Hair follicular keratinocyte (primary cell): ENCODE measurements at places on chromosomes 1 and 21. TPM values are rescaled to one million over a fixed set of nuclear protein-coding genes. Genes with fewer than 3 reads are reported as not detected.

Gene KMO
- total RNA-seq, result under 0.01 TPM in 1 of 2 replicates, not detected in the other

Gene DEPDC1
- 7.5 and 21.8 TPM in 2 replicates for total RNA-seq

Gene TGFB2
- 5.5 and 7.9 TPM in 2 replicates for total RNA-seq

Gene LRRC71
- total RNA-seq, result not detected in 2 replicates

Gene TTC22
- 10.6 and 10.9 TPM in 2 replicates for total RNA-seq

Gene AADACL4
- total RNA-seq, result not detected in 2 replicates

Gene HES3
- total RNA-seq, result not detected in 2 replicates

Gene IRF6
- total RNA-seq, result 91.2 and 169 TPM in 2 replicates

Gene OLIG2
- total RNA-seq, result not detected in 2 replicates

Gene HFM1
- total RNA-seq, result not detected in 2 replicates

Gene DCDC2B
- total RNA-seq, result not detected in 2 replicates

Gene BSND
- total RNA-seq, result not detected in 2 replicates

Gene MYBPH
- not detected in 2 replicates for total RNA-seq

Gene ICOSLG
- 0.57 and 1.0 TPM in 2 replicates for total RNA-seq

Gene ANGPTL3
- not detected in 2 replicates for total RNA-seq

Gene SELENBP1
- total RNA-seq, result 1.6 and 2.2 TPM in 2 replicates

Gene AMIGO1
- total RNA-seq, result 0.15 and 0.55 TPM in 2 replicates

Gene NTMT2
- total RNA-seq, result not detected in 2 replicates

Gene CD48
- total RNA-seq, result not detected in 2 replicates

Gene USH2A
- not detected in 2 replicates for total RNA-seq

Gene NBPF6
- not detected in 2 replicates for total RNA-seq

Gene ADGRB2
- total RNA-seq, result 0.19 and 0.39 TPM in 2 replicates

Gene H6PD
- total RNA-seq, result 5.7 and 16.1 TPM in 2 replicates

Gene ARHGAP30
- total RNA-seq, result not detected in 2 replicates

Gene RIPPLY3
- 0.47 and 0.53 TPM in 2 replicates for total RNA-seq

Gene GPR153
- total RNA-seq, result 21.8 and 29.6 TPM in 2 replicates

Gene TSACC
- total RNA-seq, result 0.86 TPM in 1 of 2 replicates, not detected in the other

Gene MRPL39
- 62.6 and 70.2 TPM in 2 replicates for total RNA-seq

Gene RNF186
- not detected in 2 replicates for total RNA-seq

Gene RAB25
- total RNA-seq, result 66.7 and 81.8 TPM in 2 replicates

Gene NHLH1
- not detected in 2 replicates for total RNA-seq

Gene ERICH3
- not detected in 2 replicates for total RNA-seq

Gene FCER1A
- not detected in 2 replicates for total RNA-seq

Gene ADCY10
- total RNA-seq, result 0.15 and 0.86 TPM in 2 replicates

Gene PGBD5
- 0.11 TPM in 1 of 2 replicates, not detected in the other for total RNA-seq

Gene GSTM1
- 8.1 and 18.4 TPM in 2 replicates for total RNA-seq

Gene CCDC190
- total RNA-seq, result not detected in 2 replicates

Gene PAX7
- not detected in 2 replicates for total RNA-seq

Gene NCAM2
- 0.04 TPM in 1 of 2 replicates, not detected in the other for total RNA-seq

Gene TMEM52
- total RNA-seq, result 0.65 and 0.70 TPM in 2 replicates

Gene LCE2A
- total RNA-seq, result not detected in 2 replicates

Gene HSD3B2
- not detected in 2 replicates for total RNA-seq

Gene DISC1
- total RNA-seq, result 0.47 and 0.53 TPM in 2 replicates

Gene SORT1
- 0.80 and 2.7 TPM in 2 replicates for total RNA-seq

Gene CCDC27
- total RNA-seq, result not detected in 2 replicates
